ENCODE measurements at places on chromosomes 16 and 17.

DNA sequence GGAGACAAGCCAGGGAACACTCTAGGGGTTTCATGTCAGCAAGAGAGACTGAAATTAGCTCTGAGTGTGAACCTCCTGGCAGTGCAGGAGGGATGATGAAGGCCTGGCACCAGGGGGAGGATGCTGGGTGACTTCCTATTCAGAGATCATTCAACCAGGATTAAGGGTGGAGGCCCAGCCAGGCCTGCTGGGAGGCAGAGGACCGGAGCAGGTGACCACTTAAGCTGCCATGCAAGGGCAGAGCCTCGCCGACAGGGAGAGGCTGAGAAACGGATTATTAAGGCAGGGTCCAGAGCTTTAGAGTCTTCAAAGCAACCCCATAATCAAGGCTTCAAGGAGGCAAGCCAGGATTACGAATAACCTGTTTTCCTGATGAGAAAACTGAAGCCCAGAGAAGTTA lies 10.6 kb upstream of the SRCIN1 start:
- DNase-seq: no peak

- DNase-seq: peak; percentile 95
Measured at GRCh38 chr17:7851438-7852261, 3.2 kb upstream of the TMEM88 start.

DNA sequence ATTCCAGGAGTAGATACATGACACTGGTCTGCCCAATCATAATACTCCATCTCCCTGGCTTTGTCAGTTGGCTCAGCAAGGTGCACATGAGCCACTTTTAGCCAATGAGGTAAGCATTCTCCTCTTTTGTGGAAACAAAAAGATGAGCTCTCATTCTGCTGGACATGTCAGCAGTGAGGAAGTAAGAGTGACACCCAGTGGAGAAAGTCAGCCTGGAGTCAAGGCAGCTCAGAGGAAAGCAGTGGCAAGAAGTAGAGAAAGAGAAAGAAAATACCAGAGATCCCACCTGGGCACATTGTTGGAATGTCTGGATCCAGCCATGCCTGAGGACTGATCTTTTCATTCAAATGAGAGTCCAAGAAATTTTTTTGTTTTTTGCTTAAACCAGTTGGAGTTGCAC lies 496.9 kb upstream of the C16orf82 start:
- DNase-seq: no peak

GRCh38 chr16:71895679-71896365 lies 491 bp downstream of the IST1 start:
- DNase-seq: peak; percentile 22
